ENCODE measurements at places on chromosomes 3 and 15.

DNA sequence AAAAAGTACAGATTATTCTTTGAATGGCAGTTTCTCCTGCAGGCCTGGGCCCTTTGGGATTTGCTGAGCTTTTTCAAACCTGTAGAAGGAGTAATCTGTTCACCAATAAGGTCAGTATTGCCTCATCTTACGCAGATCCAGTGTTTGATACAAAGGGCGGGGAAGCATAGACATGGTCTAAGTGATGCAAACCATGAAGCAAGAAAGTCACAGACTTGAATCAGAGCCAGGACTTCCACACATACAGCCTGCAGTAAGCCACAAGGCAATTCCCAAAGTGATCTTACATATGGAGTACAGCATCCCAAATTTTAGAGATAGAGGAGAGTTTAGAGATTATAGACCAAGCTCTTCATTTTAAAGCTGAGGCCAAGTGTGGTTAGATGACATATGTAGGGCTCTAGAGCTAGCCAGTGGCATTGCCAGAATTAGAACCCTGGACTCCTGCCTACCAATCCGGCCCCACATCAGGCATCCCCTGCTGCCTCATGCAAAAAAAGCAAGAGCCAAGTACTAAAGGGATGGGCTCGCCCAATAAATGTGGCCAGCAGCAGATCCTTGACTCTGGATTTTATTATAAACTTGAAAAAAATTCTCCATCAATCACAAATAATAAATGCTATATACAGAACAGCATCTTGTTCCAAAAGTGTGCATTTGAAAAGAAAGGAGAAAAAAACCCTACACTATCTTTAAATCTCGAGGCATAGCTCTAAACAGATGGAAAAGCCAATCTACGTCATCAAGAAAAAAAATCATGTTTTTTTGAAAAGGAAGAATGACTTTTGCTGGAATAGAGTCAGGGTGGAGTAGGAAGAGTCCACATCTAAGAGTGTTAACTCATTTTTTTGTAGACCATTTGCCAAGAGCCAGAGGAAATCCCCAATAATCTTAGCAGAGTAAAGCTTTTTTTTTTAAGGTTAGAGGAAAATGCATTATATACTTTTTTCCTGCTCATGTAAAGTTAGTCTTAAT, 24.0 kb downstream of the ABI3BP start:
- no peak for DNase-seq

DNA sequence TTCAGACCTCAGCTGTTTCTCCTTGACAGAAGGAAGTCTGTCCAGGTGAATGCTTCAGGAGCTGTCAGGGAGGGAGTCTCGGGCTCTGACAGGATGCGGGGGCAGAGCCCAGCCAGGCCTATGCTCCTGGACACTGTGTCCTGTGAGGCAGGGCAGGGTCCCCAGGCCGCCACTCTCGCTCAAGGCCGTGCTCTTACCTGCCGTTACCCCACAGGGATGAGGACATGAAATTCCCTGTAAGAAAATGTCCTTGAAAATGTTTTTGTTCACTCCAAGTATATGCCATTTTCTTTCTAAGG, 63.9 kb downstream of the BOC start:
- no peak for DNase-seq

- no peak for DNase-seq
Observed at GRCh38 chr3:161423911-161424522, 52.7 kb upstream of the SPTSSB start.

DNA sequence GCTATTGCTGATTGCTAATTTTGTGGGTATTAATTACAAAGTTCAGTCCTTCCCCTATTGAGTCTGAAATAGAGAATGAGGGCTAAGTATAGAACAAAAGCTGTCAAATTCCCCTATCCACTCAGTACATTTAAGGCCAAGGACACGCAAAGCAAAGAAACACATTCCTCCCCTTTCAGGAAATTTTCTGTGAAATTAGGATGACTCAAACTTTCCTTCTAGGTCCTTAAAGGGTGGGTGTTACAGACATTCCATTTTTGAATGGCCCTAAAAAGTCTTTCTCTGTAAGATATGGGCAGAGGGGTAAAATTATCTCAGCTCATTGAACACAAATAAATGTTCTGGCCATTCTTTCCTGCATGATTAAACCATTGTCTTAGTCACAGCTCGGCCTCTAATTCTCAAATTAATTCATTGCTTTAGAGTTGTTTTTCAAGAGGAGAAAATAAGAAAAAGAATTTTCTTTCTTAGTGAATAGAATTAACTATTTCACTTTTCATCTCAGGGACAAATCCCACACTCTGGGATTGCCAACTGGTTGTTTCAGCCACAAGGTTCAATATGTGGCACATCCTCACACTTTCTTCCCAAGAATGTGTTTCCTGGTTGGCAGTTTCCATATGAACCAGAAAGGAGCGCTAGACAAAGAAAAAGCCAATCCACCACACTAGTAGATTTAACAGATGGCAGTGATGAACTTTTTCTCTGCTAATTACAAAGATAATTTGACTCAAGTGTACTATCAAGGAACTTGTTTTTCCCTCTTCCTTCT, 424.1 kb downstream of the ZNF385D start:
- no peak for DNase-seq

- DNase-seq: no peak
Observed at GRCh38 chr3:141275032-141275422, 43.4 kb downstream of the PXYLP1 start.

- DNase-seq: no peak
Observed at GRCh38 chr15:40444736-40445135, 4.0 kb downstream of the BAHD1 start.

DNA sequence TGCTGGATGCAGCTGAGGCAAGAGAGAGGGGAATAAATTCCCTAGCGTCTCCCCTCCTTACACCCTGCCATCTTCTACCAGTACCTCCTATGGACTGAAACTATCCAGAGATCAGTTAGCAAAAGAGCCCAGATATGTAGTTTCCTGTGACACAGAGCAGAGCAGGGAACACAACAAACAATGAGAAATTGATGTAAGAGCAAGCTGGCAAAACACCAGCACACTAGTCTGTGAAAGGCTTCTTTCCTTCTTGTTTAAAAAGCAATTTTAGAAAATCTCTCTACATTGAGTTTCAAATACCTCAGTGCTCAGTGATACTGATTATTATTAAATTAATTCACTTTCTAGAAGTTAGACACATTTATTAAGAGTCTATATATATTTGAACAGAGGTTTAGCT, 215.6 kb upstream of the AZI2 start:
- no peak for DNase-seq

DNA sequence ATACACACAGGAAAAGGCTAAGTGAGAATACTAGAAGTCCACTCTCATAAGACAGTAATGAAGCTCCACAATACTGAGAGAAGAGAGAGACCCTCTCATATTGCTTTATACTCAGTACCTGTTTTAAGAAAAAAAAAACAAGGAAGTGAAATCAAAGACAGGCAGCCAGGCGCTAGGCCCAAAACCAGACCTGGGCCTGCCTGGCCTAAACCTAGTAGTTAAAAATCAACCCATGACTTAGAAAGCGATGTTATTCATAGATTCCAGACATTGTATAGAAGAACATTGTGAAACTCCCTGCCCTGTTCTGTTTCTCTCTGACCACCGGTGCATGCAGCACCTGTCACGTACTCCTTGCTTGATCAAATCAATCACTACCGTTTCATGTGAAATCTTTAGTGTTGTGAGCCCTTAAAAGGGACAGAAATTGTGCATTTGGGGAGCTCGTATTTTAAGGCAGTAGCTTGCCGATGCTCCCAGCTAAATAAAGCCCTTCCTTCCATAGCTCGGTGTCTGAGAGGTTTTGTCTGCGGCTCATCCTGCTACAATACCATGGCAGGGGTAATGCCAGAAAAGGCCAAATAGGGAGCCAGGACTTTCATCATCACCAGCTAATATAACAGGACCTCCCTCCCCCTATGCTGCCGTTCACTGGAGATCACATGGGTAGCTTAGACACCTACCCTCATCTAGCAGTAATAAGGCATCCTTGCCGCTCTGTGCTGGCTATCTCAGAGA, 1294.1 kb downstream of the NSUN3 start:
- DNase-seq: no peak

DNA sequence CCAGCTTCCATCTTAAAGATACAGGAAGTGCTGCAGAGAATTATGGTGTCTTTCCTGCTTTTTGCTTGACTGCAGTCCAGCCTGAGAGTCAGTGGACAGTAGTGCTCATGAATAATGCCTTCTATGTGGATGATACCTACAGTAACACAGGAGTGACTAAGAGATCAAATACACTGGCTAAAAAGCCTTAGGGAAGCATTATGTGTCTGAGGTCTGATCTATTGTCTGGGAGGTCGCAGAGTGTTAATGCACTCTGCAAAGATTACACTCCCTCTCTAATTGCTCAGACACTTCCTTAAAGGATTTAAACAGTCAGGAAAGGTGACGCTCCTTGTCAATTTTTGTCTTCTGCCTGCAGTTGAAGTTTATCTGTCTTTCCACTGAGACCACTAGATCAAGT, 183.6 kb downstream of the MCTP2 start:
- DNase-seq: no peak

- no peak for DNase-seq
Observed at GRCh38 chr3:27568393-27568792, 84.2 kb upstream of the SLC4A7 start.

GRCh38 chr3:45366290-45366689, 22.1 kb upstream of the LARS2 start:
- DNase-seq: no peak

DNA sequence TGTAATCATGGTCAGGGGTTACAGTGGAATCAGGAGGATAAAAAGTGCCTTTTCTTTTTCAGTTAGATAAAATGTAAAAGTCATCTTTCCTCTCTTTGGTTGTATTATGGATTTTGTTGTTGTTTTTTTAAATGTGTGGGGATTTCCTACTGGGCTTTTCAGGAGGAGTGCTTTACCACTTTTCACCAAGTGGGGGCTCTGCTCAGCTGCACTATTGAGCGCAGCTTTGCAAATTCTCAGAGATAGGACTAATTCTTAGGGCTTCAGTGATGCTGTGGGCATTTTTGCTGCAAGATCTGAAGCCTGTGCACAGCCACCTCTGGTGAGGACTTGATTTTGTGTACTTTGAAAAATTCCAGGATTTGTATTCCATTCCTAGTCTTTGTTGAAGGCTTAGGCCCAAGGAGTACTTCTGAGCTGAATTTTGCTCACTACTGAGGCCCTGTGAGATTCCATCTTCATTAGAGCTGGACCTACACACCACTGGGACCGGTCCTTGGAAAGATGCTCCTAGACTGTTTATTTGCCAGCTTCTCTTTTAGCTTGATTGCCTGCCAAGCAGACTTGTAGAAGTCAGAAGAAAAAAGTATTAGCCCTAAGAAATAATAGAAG, 7.5 kb downstream of the GNB5 start:
- no peak for DNase-seq

DNA sequence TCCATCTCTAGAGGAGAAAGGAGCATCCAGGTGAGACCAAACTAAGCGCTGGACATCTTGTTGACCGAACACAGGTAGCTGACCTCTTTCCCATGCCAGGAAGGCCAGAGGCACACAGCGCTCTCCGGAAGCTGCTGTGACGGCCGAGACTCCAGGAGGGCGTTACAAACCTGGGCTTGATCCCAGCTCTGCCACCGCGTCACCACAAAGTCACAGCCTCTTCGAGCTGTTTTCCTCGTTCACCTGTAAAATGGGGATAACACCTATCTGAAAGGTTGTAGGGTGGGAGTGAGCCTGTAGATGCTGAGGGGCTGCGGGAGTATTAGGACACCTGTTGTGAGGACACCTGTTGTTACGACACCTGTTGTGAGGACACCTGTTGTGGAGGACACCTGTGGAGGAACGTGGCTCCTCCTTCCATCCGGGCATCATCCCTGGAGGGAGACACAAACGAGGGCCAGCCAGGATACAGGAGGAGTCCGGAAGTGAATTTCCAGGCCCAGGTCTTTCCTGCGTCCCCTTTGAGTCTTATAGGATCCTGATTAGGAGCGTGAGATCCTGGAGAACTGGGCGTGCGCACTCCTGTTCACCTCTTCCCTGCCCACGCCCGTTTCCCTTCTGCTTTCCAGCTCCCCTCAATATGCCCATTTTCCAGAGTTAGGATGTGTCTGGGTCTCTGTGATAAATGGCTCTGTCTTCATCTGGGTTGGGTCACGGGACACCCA, 2.3 kb upstream of the MUC4 start:
- no peak for DNase-seq

DNA sequence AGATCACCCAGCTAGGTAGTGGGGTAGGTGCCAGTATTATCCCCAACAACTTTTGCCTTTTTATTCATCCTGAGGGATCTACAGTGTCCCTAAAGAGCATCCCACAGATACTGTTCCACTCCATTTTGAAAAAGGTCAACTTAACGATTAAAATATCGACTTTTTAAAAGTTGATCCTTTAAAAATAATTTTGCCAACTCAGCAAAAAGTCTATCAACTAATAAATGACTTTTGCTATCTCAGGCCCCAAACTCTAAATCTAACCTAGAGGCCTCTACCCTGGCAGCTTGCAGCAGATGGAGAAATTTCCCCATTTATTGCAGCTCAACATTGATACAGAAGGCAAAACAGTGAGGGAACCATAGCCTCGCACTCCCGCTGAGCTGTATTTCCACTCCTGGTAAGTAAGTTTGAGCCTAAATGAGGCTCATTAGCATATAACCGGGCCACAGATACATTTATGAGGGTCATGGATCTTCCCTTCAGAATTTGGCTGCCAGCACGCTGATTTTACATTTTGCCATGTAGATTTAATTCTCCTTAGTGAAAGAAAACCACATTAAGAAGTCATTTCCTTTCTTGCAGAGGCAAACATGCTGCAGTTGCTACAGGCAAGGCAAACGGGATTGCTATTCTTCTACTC, 704.1 kb upstream of the CFAP20DC start:
- no peak for DNase-seq

- no peak for DNase-seq
Observed at GRCh38 chr3:147613725-147614124, 204.6 kb downstream of the ZIC1 start.

DNA sequence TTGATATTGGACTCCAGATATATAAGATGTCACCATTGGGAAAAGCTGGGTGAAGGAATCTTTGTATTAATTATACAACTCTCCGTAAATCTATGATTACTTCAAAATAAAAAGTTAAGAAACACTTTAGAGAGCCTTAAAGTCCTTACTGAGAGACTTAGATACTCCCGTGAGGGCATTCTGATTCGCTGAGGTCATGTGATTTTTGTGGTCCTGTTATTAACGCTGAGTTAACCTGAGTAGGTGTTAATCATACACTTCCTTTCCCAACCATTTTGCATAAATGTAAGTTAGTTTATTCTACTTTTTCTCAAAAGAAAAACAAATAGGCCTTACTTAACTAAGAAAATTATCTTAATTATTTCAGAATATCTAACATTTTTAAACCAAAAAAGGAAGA, 67.1 kb upstream of the LMOD3 start:
- DNase-seq: no peak

DNA sequence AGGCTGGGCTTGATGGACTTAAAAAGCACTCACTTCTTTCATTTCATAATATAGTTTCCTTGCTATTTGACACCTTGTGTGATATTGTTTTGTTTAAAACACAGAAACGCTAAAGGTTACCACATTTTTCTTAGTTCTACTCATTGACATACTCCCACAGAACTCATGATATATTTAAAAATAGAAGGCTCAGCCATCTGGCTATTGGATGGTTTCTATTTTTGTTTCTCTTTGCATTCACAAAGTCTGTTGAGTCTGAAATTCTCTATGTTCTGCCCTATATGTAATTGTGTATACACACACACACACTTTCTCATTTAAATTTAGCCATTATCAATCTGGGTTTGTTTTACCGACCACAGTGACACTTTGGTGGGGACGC, 128.2 kb downstream of the SOX2 start:
- DNase-seq: peak; percentile 26

- no peak for DNase-seq
Observed at GRCh38 chr3:112531358-112531781, 30.4 kb downstream of the ATG3 start.

- DNase-seq: no peak
Observed at GRCh38 chr15:60660290-60661051, 181.5 kb upstream of the ICE2 start.

Measured in GM06990 (cell line).